ENCODE measurements at places on chromosomes 13 and 19.
A peak's percentile ranks its signal among the peaks of the same experiment; 100 is the strongest.

- no peak for DNase-seq
These were observed 235.0 kb upstream of the SOX21 start for GRCh38 chr13:94947392-94947791.

DNA sequence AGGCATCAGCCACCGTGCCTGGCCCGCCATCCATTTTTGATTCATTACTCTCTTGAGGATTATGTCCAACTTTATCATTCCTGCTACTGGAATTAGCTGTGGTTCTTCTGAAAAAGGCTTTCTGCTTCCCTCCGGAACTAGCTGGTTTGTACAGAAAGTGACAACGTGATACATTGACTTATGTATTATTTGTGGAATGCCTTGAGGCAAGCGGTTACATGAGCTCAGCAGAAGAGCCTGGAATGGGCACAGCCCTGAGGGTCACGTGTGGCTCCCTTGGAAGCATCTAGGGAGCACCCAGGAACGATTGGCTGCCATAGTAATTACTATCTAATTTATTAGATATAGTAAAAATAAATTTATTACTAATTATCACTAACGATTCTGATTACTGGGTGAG is 14.4 kb upstream of the RETN start:
- no peak for DNase-seq

DNA sequence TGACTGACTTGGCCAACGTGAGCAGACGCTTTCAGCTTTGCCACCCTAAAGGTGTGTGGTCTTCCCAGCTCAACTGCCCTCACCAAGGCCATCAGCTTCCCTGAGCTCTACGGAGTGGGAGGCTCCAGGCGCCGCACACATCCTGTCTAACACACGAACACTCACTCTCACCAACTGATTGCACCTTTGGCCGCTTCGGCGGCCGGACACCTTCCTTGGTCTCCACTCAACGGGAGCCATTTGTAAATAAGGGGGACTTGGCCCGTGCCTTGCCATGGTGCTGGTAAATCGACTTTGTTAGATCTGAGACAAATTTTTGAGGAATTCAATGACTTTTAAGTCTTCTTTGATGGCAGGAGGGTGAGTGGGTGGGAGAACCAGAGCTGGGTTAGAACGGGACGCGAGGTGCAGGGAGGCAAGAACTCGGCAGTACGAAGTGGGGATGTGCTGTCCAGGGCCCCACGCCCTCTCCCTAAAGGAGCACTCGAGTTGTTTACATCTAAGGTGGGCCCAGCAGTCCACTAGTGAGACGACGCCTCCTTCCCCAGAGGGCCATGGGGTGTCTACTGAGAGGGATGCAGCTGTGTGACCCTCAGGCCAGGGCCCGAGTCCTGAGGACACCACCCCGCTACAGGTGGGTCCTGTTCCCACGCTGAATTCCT is 4.4 kb downstream of the C13orf46 start:
- no peak for DNase-seq

DNA sequence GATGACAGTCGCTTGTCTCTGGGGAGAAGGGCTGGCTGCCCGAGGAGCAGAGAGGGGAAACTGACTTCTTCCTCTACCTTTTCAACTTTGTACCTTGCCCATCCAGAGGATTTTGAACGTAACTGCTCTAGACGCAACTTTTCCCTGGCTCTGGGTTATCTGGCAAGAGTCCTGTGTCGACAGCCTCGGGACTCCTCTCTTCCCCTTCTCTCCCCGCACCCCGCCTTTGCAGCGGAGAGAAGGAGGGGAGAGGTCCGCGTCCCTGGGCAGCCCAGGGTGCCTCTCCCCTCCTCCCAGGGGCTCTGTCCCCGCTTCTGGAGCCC is 574 bp downstream of the SH3GL1 start:
- peak; percentile 19 for DNase-seq

DNA sequence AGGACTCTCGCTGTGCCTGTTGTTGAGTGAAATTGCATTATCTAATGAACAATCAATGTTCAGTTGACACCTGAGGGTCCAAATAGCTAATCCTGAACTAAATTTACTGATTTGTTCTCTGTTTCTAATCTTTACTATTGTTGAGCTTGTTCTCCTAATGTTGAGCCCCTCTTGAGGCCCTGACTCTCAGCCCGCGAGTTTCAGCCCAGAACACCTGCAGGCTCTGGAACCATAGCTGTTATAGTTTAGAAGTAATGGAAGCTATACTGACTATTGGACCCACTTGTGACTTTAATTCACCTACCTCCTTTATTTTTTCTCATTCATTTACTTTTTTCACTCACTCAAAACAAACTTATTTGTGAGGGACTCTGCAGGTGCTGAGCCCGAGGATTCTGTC is 20.6 kb upstream of the PCDH8 start:
- DNase-seq = no peak
